Activated CD4-positive, alpha-beta T cell treated with anti-CD3 and anti-CD28 coated beads, Interleukin-2, amount 10 ng/mL, durations not matched to agents 7 days and 5 days (primary cell): ENCODE measurements at places on chromosomes 1 and 21.

DNA sequence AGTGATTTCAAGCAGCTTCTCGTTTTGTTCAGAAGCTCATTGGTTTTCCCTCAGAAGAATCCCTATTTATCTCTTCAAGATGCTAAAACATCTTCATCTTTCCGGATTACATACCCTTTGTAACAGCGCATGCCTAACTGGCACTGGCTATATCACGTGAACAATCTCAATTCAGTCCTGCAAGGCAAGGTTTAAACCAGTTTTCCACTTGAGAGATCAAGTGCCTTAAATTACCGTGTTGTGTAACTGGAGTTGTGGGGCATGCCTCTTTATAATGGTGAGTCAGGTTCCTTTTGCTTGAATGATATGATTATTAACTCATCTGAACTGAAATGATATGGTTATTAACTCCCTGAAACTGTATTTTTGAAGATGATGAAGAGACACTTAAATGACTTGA, 11.0 kb upstream of the ZFP69B start:
- no peak for DNase-seq

GRCh38 chr1:45008516-45008915, 2.6 kb downstream of the HECTD3 start:
- no peak for DNase-seq

DNA sequence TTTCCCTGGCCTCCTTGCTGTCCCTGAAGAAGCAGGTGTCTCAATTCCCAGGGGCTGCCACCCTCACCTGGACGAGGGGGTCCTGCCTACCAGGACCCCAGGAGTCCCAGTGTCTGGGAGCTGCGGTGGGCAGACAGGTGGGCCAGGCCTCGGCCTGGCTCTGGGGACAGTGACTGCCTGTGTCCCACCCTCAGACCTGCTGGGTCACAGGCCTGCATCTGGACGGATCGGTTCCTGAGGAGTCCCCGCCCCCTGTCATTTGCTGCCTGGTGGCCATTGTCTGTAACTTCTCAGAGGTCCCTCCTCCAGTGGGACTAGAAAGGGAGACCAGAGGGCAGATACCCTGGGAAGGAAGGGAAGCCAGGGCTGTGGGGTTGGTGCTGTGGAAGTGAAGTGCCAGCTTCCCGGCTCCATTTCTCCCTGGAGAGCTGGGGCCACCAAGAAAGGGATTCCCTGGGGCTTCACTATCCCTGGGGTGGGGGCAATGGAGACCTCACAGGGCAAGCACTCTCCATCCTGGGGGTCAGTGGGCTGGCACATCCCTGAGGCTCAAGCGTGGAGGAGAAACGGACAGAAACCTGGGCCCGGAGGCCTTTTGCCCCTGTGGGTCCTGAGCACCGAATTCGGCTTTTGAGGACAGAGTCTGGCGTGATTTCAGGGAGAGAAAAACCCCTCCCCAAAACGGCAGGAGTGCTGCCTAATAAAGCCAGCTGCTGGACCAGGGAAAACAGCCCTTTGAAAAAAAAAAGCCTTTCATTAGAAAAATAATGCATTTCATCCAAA, 157.3 kb downstream of the PEX14 start:
- no peak for DNase-seq

- peak; percentile 41 for DNase-seq
Measured at GRCh38 chr1:236395230-236395946, 1.3 kb downstream of the EDARADD start.

DNA sequence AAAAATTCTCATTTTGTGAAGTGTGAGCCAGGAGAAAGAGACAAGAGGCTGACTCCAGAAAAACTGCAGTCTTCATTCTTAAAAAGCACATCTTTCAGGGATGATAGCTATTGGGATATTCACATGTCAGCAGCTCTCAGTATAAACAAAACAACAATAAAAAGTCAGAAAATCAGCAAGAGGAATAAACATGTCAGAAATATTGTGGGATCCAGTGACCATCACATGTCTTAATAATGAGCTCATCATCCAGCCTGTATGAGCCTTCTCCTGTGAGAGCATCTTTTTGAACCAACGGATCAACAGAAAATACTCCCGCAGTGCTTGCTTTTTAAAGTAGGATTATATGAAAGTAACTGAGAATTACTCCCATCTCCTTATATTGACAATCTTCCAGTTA, 241.6 kb downstream of the SMYD3 start:
- no peak for DNase-seq

GRCh38 chr21:43193651-43194302, 25.0 kb downstream of the CRYAA start:
- no peak for DNase-seq

- no peak for DNase-seq
Measured at GRCh38 chr1:206687915-206688442, 3.3 kb downstream of the MAPKAPK2 start.

- no peak for DNase-seq
Measured at GRCh38 chr1:91176250-91176649, 154.4 kb upstream of the ZNF644 start.

GRCh38 chr1:41954533-41954944, 35.8 kb upstream of the HIVEP3 start:
- no peak for DNase-seq

- DNase-seq: no peak
Measured at GRCh38 chr1:223106856-223107255, 36.2 kb downstream of the TLR5 start.

DNA sequence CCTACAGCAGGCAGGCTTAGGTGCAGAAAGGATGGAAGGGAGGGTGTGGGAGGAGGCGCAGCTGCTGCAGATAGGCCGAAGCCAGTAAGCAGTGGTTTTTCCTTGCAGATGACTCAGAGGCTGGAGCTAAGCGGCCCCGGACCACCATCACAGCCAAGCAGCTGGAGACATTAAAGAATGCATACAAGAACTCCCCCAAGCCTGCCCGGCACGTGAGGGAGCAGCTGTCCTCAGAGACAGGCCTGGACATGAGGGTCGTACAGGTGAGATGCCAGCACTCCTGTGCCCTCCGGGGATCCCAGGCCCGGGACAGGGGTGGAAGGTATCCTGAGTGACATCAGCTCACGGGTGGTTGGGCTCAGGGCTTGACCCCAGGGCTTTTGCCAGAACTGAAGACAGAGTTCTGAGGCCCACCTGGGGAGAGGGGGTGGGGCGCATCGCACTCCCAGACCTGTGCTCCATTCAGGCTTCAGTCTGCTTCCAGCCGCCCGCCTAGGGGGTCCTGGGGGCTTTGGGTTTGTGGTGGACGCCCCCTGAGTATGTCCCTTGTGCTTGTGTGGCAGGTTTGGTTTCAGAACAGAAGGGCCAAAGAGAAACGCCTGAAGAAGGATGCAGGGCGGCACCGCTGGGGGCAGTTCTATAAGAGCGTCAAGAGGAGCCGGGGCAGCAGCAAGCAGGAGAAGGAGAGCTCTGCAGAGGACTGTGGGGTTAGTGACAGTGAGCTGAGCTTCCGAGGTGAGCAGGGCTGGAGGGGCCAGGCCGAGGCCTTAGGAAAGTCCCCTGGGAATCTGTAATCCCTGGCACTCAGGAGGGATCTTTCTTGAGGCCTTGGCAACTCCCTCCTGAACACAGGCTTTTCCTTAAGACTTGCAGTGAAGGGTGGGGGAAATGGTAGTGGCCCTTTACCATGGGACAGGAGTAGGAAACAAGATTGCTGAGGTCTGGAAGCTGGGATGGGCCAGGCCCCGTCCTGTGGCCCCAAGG, 41.5 kb downstream of the LHX4 start:
- DNase-seq: no peak

GRCh38 chr1:97160818-97161217, 439.2 kb downstream of the PTBP2 start:
- DNase-seq: no peak

DNA sequence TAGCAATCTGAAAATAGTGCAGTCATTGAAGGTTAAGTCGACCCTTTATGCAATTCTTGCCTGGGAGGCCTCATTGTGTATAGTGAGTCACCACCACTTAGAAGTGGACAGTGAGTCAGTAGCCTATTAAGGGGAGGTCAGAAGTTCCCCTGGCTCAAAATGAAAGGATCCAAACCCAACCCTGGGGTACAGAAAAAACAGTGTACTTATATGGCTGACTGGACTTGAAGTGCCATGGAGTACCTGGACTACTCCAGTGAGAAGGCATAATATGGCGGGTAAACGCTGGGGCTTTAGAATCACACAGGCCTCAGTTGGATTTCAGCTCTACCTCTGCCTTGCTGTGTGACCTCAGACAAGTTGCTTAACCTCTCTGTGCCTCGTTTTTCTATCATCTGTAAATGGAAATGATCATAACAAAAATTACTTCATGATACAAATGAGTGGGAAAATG, 2.2 kb upstream of the BCL9 start:
- DNase-seq: no peak

- no peak for DNase-seq
Measured at GRCh38 chr1:195744256-195744655, 864.0 kb downstream of the KCNT2 start.

GRCh38 chr1:56654126-56654923, 9.2 kb downstream of the PRKAA2 start:
- no peak for DNase-seq

DNA sequence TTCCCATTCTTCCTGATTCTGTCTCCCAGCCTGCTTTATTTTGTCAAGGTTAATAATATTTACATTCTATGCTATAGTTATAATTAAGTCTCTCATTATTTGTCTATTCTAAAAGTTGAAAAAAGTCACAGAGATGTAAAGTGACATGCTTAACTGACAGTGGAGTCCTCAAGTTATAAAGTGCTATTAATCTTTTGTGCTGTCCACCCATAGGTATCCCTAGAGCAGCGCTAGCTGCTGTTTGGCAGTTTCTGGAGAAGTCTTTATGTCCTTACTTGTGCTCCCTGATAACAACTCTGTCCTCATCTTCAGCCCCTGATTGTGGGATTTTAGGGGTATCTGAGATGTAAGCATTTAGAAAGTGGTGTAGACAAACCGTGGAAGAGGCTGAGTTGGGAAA, 13.1 kb downstream of the BACH1 start:
- no peak for DNase-seq

DNA sequence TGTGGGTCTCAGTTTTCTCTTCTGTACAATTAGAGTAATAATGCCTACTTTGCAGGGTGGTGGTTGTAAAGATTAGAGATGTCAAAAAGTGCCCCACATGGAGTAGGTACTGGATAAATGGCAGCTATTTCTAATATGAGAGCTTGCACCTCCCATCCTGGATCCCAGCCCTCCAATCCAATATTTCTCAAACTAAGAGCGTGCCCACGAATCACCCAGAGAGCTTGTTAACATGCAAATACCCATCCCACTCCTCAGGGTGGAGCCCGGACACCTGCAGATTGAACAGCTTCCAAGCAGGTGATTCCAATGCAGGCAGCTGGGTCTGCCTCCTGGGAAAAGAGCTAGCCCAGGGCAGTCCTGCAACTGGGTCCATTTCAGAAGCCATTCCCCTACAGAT, 33.0 kb downstream of the LRRN2 start:
- DNase-seq: no peak

GRCh38 chr1:29485096-29485925, 249.0 kb downstream of the PTPRU start:
- no peak for DNase-seq

DNA sequence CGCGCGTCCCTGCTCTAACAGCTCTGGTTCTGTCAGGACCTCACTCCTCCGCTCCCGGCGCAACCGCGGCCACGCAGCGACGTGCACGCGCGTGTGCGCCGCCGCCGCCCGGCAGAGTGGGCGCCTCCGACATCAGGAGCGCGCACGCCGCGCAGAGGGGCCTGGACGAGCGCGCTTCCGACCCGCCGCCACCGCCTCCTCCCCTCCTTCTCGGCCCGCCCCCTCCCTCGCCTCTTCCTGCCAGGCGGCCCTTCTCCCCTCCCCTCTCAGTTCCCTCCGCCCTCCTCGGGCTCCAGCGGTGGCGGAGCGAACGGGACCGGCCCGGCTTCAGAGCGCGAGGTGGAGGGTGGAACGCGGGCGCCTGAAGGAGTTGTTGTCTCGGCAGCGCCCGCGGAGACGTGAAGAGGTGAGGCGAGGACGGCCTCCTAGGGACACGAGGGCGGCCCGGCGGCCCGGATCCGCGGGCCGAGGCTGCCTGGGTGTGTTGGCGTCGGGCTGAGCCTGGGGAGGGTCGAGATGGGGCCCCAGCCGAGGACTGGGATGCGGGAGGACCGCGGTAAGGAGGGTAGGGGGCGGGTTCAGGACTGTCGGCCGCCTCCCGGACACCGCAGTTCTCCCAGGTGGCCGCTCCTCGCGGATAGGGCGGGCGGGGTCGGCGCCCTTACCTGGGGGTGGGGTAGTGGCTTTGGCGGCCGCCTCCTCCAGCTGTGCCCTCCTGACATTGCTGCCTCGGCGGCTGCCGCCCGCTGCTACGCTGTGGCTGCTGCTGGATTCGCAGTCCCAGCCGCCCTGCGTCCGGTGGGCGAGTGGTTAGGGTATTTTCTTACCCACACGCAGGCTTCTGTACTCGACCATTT, at the start of gene RABGAP1L:
Gene RABGAP1L (plus strand): TSS at position 269 of the 857 bp plus-strand sequence.
- peak; percentile 94 for DNase-seq

GRCh38 chr1:8284127-8284526, 33.8 kb upstream of the SLC45A1 start:
- no peak for DNase-seq

- peak; percentile 38 for DNase-seq
Measured at GRCh38 chr1:39683591-39684312, 7.5 kb downstream of the HPCAL4 start.

DNA sequence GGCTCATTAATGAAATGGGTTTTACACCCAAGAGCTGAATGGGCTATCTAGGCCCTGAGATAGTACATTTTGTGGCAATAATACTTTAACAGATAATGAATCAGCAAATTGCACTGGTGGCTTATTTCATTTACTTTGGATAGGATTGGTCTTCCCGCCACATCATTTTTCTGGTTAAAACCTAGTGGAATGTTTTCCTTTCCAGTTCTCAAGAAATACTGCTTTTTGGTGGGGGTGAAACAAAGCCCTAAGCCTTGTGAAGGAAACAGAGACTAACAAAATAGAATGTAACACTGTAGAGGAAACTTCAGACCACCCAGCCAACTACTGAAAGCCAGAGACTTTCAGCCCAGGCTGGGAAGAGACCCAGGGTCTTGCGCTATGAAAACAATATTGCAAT, 172.2 kb downstream of the HHIPL2 start:
- no peak for DNase-seq

- no peak for DNase-seq
Measured at GRCh38 chr1:60950224-60951063, 131.9 kb upstream of the NFIA start.

GRCh38 chr1:197096137-197096536, 29.1 kb upstream of the F13B start:
- DNase-seq: no peak

- no peak for DNase-seq
Measured at GRCh38 chr1:182754543-182755314, 34.8 kb upstream of the NPL start.
